ENCODE measurements at places on chromosomes 12 and 14.

DNA sequence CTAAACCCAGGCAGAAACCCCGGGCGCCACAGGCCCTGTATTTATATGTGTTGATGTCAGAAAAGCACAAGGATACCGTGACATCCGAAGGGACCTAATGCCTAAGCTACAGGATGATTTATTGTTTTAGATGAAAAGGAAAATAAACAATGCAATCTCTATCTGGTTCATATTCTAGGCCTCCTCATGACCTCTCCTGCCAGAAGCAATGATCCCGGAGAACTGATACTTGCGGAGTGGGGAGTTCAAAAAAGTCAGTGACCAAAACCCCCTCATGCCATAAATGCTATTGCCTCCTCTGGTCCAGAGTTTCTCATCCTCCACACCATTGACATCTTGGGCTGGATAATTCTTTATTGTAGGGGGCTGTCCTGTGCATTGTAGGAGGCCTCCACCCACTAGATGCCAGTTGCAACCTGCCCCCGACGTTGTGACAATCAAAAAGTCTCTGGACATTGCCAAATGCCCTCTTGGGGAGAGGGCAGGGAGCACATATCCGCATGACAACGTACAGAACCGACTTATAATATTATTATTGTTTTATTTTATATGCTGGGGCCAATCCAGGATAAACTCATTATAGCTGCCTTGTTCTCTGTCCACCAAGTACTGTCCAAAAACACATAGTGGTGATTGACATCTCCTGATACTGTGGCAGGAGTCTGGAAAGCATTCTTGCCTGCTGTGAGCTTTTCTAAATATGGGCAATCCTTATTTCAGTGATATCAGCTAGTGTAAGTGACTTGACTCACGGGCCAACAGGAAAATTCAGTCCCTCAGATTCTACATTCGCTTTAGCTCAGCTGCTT lies 1.1 kb upstream of the CSRP2 start:
- no peak for DNase-seq

DNA sequence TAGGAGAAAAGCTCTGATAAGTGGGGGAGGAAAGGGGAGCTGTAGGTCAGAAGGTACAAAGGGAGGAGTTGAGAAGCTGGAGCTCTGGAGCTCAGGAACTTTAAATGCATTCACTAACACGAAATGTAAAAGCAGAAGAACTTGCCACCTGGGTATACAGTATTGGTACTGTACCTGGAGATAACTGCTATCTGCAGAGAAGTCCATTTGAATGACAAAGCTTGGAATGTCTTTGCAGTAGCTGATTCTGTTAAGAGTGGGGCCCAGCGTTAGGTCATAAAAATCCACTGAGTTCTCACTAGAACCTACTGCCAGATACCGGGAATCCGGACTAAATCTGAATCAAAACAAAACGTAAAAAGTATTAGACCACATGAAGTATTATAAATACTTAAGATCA lies 55.6 kb downstream of the ZC3H14 start:
- no peak for DNase-seq

- DNase-seq: no peak
Measured at GRCh38 chr12:104624529-104624928, 167.8 kb downstream of the CHST11 start.

DNA sequence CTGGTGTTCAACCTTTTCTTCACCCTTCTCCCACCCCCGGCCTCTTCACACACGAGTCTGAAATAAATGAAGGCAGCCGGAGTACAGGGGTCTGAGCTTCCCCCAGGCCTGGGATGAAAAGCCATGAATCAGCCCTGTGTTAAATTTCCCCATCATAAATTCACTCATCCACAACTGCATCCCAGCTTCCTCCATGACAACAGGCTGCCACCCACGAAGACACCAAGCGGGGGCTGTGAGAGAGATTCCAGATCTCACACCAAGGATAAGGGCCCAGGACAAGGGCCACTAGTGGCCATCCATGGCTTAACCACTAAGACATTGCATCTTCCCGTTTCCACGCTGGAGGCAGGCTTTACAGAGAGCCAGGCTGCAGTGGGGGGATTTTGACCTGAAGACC lies 93.9 kb upstream of the NCOR2 start:
- DNase-seq: no peak

DNA sequence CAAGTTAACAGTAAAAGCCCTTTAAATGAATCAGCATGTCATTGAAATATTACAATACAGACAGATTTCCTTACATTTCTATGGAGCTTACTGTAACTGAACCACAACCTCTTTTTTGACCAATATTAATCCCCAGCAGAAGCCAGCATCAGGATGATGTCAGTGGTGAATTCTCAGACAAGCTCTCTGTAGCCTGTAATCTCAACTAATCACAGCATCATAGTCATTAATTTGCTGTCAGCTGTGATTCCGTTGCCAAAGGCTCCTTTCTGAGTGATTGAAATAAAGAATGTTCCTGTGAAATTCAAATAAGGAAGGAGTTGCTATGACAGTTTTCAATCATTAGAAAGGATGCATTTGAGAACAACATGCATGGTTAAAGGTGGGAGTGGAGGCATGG lies 323.1 kb downstream of the PDZRN4 start:
- no peak for DNase-seq

DNA sequence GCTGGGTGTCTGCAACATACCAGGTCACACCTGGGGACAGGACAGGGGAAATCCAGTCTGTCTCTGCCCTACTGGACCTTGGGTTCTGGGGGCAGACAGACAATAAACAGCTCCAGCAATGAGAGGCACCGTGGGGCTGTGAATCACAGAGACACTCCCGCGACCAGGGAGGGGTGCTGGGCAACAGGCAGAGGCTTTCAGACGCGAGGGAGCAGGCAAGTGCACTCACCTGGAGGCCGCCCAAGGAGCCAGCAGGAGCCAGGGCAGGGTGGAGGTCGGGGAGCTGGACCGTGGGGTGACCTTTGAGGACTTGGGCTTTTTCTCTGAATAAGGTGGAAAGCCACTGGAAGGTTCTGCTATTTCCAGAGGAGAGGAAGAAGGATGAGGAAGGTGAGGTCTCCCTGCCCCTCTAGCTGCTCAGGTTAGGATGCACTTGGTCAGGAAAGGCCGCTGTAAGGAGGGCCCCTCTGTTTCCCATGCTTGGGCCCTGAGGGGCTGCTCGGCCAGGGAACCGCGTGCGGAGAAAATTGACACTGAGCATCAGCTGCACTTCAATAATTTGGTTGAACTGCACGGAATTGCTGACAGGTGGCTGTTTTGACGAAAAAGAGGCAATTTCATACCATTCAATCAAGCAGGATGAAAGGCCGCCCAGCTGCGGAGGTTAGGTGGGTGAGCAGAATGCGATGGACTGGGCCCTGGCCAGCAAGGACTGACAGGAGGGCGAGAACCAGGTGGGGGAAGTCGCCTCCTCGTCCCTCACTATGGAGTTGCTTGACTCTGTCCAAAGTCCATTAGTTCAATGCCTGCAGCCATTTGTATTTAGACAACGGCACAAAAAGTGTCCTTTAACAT lies 42.2 kb downstream of the JAG2 start:
- DNase-seq: no peak

DNA sequence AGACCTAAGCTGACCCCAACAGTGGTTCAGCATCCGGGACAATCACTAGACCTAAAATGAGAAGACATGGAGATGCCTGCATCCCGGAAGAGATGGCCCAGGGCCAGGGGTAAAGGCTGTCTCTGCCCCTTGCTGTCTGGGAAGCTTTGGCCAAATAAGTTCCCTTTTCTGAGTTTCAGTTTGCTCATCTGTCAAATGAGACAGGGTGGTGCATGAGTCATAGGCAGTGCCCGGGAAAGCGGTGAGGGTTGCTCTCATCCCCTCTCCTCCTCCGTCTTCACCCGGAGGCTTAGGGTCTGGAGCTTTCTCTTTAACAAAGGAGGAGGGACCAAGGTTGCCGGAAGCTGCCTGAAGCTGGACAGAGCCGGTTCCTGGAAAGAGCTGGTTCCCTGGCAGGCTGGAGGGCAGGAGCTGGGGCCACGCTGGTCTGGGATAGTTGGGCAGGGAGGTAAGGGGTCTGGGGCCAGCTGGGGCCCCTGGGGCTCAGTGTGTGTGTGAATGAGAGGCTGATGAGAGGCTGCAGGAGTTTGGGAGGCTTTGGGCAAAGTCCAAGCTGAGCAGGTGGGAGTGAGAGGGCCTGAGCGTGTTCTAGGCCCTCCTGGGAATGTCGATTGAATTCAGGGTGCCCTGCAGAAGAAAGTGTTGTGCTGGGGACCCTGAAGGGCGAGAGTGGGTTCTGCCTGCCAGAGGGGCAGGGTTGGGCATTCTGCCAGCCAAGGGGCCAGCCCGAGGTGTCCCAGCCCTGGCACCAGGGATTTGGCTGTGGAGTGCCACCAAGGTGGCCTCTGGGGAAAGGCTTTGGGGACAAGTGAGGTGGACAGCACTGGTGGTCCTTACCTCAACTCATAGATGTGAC lies at the start of gene SDSL:
TSS of gene SDSL (plus strand) at position 351 of the 856 bp plus-strand sequence. CDS start 5,603 bp downstream, outside the sequence.
- no peak for DNase-seq

Data from stimulated activated CD4-positive, alpha-beta T cell treated with anti-CD3 and anti-CD28 coated beads, Interleukin-1b, Interleukin-23, amount 100 ng/mL, for 1 hour (primary cell).